Right ventricle myocardium superior (tissue), 1 donor: ENCODE measurements at places on chromosomes 16 and 17.

GRCh38 chr16:75204410-75204758, 2.6 kb downstream of the CTRB2 start:
- DNase-seq: peak; percentile 24

- DNase-seq: peak; percentile 70
These were observed at the start of gene MYOCD for GRCh38 chr17:12665263-12666210. TSS of gene MYOCD (plus strand) at chr17:12665890. CDS start at chr17:12666189, 299 bp downstream.

- peak; percentile 34 for DNase-seq
These were observed 9.8 kb downstream of the MYBBP1A start for GRCh38 chr17:4545217-4545951.

DNA sequence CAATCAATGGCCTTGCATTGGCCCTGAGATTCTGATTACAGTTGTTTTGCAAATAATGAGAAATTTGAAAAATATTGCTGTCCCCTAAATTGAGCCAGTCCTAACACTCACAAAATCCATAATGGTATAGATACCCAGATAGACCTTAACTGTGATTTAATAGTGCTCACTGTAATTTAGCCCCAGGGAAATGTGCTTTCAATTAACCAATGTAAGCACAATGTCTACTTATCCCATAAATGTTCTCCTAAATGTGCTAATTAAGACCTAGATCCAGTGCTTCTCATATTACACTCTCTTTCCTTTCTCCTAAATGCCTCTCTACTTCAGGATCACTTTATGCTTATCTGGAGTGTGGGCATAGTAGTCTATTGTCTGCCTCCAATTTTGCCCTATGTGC, 417.8 kb upstream of the CCL2 start:
- DNase-seq: no peak

GRCh38 chr17:79572136-79572925, 38.5 kb downstream of the RBFOX3 start:
- no peak for DNase-seq

- no peak for DNase-seq
These were observed 26.6 kb downstream of the JPH3 start for GRCh38 chr16:87628940-87629339.

GRCh38 chr16:3702082-3702481, 15.2 kb downstream of the TRAP1 start:
- no peak for DNase-seq
